OCI-LY7 (cell line): ENCODE measurements at places on chromosomes 1 and 21. TPM values are rescaled to one million over a fixed set of nuclear protein-coding genes. Genes with fewer than 3 reads are reported as not detected.

The PPP1R8 gene
- 57.3 and 58.0 TPM in 2 replicates for total RNA-seq

The BGLAP gene
- 3.7 and 4.7 TPM in 2 replicates for total RNA-seq

The SNX7 gene
- not detected in 2 replicates for total RNA-seq

The HAPLN2 gene
- 1.1 and 1.4 TPM in 2 replicates for total RNA-seq
